NCI-H345 (cell line): ENCODE measurements at places on chromosomes 12 and 14.

GRCh38 chr14:26163761-26164160, 434.1 kb downstream of the NOVA1 start:
- DNase-seq = peak; percentile 40

DNA sequence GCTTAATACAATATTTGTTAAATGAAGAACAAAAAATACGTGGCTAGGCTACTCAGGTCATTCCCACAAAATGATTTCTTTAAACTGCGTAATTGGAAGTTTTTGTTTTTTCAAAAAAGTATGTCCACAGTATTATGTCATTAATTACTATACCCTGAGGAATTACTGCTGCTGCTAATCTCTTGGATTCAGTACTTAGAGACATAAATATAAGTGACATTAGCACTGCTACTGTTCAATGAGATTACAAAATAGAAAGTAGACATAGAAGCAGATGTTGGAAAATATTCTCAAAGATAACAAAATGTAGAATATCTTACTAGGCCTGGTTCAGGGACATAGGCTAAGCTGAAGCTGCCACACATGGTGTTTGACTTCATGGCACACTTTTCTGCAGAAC, 36.3 kb downstream of the HMGA2 start:
- DNase-seq = no peak

DNA sequence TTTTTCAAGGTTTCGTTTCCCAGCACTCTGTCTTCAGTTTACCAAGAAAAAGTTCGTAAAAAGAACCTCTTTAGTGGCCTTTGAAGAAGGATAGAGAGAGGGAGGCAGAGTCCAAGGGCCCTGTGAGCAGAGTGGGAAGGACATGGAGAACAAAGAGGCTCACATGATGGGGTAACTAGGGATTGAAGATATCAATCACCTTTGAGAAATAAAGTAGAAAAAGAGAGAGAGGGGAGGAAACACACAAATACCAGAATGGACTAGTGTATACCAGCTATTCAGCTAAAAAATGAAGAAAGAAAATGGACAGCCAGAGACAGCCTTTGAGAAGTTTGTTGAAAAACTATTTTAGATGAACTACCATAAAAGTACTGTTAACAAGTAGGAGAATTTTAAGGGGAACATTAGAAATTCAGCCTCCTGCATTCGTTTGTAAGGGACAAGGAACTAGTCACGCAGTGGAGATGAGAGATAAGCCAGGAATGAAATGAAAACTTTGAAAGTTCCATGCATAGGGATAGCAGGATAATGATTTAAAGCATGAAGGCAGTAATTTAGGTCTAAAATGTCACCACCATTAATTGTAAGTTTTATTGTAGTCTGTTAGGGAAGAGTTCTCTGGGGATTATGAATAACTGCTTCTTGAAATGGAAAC, 82.1 kb downstream of the SPTSSA start:
- DNase-seq = no peak

DNA sequence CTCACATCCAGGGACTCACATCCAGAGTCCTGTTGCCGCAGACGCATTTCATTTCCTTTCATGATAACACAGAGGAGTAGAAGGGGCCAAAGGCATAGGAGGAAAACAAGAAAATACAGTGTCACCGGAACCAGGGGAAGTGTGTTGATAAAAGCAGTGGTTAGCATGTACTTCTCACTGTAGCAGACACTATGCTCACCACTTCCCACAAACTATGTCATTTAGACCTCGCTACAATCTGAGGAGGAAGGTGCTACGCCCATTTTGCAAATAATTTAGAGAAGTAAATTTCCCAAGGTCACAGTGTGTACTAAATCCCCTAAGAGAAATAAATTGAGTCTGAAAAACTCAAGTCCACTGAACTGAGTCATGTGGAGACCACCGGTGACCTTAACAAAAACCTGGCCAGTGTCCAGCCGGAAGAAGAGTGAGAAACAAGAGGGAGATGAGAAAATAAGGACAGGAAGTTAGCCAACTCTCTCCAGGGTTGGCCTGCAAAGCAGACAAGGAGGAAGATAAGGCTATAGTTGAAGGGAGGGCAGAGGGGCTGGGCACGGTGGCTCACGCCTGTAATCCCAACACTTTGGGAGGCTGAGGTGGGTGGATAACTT, 25.8 kb upstream of the TMCC3 start:
- DNase-seq = no peak

- DNase-seq = no peak
These were observed 39.6 kb downstream of the CDKL1 start for GRCh38 chr14:50357124-50357523.

DNA sequence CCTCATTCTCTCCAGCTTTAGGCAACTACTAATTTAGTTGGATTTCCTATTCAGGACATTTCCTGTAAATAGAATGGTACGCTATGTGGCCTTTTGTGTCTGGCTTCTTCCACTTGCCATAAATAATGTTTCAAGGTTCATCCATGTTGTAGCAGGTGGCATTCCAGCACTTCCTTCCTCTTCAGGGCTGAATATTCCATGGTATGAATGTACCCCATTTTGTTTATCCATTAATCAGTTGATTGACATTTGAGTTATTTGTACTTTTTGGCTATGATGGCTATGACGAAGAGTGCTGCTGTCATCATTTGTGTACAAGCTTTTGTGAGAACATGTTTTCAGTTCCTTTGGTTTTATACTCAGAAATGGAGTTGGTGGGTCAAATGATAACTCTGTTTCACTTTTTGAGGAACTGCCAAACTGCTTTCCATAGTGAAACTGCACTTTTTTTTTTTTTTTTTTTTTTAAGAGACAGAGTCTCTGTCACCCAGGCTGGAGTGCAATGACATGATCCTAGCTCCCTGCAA, 6.5 kb upstream of the CDK2AP1 start:
- DNase-seq = no peak

DNA sequence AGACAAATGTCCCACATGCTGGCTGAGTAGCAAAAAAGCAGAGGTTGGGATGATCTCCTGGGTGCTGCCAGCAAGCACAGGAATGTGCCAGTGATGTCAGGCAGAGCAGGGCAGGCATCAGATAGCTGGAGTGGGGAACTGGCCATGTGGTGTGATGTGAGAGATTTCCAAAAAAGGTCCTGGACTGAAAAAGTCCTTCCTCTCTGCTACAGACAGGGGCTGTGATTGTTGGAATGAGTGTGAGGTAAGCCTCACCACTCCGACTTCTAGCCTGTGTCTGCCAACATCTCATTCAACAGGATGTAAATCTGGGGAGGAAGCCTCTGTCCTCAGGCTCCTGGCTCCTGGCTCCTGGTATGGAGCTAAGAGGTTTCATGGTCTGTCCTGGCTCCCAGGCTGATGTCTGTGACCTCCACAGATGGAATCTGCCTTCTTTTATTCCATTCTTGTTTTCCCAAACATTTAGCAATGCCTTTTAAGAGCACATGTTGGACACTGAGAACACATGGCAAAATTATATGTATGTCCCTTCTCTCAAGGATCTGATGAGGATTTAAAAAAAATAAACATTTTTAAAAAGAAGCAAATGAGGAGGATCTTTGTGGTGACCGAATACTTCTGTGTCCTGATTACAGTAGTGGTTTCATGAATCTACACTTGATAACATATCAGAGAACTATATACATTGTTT, 50.1 kb upstream of the STK38L start:
- no peak for DNase-seq

- DNase-seq = no peak
These were observed 44.7 kb downstream of the NOC4L start for GRCh38 chr12:132188916-132189325.

GRCh38 chr12:80627782-80628181, 79.7 kb upstream of the MYF6 start:
- no peak for DNase-seq

DNA sequence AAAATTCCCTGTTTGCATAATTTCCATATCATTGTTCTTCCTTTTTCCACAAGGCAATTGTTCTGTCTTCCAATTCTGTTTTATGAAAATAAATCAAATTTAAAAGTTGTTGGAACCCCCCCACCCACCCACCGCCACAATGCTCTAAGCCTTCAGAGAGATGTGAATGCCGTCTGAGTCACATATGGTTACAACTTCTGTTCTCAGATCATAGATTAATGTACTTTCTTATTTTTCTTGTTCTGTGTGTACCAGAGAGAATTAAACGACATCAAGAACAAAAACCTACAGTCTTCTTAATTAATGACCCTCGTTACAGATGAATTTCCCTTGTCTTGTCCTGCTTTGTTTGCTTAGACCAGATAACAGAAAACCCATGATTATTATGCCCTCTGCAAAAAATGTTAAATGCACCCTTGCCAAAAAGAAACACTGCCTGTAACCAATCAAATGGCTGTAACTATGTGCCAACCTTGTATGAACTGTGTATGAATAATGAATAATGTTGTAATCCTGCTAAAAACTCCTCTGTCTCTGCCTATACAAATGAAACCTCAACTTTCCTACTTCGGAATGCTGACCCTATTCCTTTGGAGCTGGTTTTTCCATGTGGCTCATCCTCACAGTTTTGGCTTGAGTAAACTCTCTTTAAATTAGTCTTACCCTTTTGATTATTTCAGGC, 14.0 kb downstream of the OR6S1 start:
- DNase-seq = no peak

- DNase-seq = peak; percentile 23
These were observed 16.7 kb upstream of the CD163L1 start for GRCh38 chr12:7460375-7461259.

- no peak for DNase-seq
These were observed 845 bp downstream of the TMEM132C start for GRCh38 chr12:128267651-128268378.

GRCh38 chr12:102885043-102885932, 31.8 kb downstream of the PAH start:
- no peak for DNase-seq

DNA sequence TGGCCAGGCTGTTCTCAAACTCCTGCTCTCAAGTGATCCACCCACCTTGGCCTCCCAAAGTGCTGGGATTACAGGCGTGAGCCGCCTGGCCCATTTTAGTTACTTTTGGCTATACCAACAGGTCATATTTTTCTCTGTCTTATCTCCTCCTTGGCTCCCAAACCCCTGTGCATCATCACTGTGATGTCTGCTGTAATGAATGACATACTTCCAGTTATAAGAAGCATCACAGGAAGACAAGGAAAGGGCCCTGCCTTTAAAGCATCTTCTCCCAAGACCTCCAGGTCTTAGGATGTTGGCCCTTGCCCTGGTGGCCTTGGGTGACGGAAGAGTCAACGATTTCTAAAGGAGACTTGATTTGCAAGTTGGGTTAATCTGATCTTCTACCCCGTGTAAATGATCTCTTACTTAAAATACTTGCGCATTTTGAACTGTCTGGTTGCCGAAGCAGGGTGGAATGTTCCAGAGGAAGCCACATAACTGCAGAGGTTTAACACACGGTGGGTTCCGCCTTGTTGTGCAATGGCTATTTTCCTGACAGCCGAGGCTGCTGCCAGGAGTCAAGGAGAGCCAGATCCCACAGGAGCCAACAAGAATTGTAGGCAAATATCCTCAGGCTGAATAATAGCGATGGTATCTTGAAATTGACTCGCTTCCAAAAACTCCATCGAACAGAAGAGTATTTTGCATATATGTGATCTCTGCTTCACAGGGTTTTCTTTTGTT, 55.7 kb upstream of the PLXNC1 start:
- no peak for DNase-seq
